ENCODE measurements at places on chromosomes 4 and X. TPM values are rescaled to one million over a fixed set of nuclear protein-coding genes. Genes with fewer than 3 reads are reported as not detected.

DNA sequence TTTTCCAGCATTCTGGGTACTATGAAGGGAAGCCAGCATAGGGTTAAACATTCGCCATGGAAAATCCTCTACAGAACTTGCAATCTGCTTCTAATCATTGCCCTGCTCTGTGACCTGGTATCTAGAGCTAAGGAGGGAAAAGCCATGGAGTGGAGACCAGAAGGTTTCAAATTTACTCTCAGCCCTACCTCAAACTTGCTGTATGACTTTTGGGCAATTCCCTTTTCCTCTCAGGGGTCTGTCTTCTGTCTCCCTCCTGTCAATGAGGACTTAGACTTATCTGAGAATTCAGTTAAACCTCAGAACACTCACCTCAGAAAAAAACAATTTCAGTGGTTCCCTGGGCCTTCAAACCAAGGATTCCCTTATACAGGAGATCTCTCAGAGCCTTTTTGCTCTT, 29.1 kb downstream of the ARHGEF9 start:
- DNase-seq = no peak

GRCh38 chrX:13691841-13692371, 3.0 kb downstream of the RAB9A start:
- DNase-seq = no peak

Gene DGKK
- not detected for total RNA-seq

DNA sequence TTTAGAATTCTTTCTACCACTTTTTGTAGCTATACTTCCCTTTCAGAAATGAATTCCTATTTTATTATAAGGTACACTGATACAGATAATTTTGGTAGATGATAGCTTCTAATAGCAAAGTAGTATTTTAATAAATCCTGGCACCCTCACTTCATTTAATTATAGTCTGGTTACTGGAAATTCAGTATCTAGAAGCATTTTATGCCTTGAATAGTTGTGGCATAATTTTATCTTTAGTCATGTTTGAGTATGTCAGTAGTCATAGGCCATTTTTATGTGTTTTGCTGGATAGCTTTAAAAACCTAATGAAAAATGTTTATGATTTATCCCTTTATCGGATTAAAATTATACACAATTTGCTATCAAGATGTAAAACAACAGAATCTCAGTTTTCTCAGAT, 92.3 kb downstream of the DIAPH2 start:
- DNase-seq = no peak

- peak; percentile 57 for DNase-seq
Measured at GRCh38 chrX:108516184-108516583, 76.5 kb downstream of the COL4A5 start.

GRCh38 chr4:679104-679481, 4.8 kb downstream of the MYL5 start:
- DNase-seq = no peak

DNA sequence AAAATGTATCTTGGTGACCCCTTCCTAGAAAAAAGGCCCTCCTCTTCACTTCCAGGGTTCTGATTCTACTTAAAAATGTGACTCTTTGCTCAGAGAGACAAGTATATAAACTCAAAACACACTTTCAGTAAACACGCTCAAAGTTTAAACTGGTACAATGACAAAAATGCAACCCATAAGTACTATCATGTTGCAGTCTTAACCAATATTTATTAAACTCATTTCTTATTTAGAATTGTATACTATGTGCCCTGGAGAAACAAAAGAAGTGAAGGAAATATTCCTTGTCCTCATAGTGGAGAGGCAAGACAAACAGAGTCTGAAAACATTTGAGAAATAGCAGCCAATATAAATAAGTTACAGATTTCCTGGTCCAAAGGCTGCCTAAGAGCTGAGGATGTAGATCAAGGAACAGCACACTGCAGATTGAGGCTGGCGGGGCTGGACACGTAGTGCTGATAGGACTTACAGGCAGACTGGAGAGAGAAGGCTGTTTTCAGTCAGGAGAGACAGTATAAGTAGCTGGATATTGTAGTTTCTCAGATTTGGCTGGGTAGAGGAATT, 39.1 kb upstream of the ANXA3 start:
- no peak for DNase-seq

Gene SATL1
- not detected for total RNA-seq

Gene BMPR1B
- total RNA-seq = 15.3 TPM

- DNase-seq = no peak
Measured at GRCh38 chrX:65926095-65927019, 113.5 kb downstream of the VSIG4 start.

Gene NAA11
- total RNA-seq = not detected

DNA sequence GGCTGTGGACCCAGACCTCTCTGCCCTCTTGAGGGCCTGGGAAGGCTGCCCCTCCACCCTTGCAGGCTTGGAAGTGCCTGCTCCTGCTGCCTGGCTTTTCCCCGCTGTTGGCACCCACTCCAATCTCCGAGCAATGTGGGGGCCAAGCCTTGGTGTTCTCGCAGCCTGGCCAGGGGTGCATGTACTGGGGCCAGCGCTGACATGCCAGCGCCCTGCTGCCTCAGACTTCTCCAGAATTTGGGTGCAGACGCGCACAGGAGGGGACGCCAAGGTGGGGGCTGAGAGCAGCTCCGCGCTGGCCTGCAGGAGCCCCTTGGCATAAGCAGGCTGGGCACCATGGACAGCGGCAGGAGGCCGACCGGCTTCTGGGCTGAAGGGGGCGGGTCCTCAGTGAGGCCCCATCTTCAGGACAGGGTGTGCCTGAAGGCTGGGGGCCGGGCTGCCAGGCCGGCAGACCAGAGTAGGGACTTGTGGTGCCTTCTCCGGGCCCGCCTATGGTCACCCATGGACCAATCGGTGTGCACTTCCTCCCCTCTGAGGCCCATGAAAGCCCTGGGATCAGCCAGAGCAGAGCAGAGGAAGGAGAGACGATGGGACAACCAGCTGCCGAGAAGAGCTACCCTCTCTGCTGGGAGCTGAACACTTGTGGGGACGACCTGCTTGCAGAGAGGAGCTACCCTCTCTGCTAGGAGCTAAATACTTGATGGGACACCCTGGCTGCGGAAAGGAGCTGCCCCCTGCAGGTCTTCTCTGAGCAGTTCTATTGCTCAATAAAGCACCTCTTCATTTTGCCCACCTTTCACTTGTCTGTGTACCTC, 118.3 kb downstream of the DNAAF6 start:
- DNase-seq = peak; percentile 10

DNA sequence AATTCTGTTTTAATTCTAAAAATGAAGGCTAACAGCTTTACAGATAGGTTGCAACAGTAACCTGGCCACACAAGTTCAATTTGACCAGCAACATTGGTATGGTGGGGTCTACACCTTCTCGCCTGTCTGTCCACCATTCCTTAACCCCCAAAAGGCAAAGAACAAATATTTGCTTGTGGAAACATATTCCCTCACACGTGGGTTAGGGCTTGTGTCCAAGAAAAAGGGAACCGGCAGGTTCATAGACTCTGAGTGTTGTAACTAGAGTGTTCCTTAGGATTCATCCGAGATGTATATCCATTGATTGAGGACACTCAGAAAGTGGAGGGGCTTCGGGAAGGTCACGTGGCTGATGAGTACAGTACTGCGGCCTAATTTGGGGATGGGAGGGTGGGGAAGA, 54.1 kb downstream of the C4orf51 start:
- DNase-seq = peak; percentile 47

DNA sequence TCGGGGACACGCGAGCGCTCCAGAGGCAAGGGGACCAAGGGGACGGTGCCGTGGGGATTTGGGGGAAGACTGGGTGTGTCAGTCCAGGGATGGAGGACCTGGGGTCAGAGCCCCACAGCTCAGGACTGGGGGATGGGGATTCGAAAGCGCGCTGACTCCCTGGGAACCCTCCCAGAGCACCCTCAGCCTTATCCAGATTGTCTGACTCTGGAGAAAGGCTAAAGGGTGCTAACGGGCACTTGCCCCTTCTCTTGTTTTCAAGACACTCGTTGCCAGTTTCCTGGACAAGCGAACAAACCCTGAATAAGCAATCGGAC, 1.1 kb downstream of the DOCK11 start:
- no peak for DNase-seq

Gene PDE6B
- 0.64 TPM for total RNA-seq

DNA sequence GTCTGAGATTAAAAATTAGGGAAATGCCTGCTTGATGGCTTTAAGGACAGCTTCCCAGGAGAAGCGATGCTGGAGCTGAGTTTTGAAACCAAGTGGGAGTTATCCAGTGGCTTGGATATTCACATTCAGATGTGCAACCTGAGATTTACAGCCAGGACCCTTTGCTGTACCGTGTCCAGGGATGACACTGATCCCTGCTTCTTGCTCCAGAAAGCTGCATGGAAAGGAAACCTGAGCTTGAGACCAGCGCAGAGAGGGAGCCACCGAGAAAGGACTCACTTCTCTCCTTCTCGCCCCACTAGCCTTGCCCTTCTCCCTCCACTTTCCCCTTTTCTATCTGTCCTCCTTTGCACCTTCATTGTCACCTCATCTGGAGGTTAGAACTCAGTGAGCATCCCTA, 254.5 kb upstream of the PPARGC1A start:
- DNase-seq = no peak

Gene HSFX3
- not detected for total RNA-seq

Gene AREG
- 272 TPM for total RNA-seq

Gene MAGED2
- total RNA-seq = 61.7 TPM

DNA sequence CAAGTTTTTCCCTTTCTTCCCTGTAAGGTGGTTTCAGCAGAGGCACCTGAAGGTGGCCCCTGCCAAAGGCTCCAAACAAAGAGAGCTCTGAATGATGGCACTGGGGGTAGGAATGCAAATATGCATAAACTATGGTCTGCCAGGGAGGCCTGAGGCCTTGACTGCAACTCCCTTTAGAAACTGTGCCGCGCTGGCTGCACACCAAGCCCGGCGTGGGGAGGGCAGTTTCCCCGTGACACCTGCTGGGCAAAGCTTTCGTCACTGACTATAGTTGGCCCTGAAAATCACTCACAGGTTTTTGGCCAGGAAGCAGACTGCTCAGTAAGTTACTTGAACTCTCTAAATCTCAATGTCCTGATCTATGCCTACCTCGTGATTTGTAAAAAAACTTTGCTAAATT, 97.8 kb upstream of the ATOH1 start:
- DNase-seq = no peak

GRCh38 chr4:27742816-27743215, 882.2 kb downstream of the STIM2 start:
- DNase-seq = no peak

GRCh38 chr4:5712517-5712916, 1.5 kb downstream of the EVC start:
- DNase-seq = peak; percentile 64

Gene LEF1
- not detected for total RNA-seq

Gene DIPK2B
- not detected for total RNA-seq

GRCh38 chr4:174214101-174214878, 69.2 kb downstream of the FBXO8 start:
- DNase-seq = no peak

DNA sequence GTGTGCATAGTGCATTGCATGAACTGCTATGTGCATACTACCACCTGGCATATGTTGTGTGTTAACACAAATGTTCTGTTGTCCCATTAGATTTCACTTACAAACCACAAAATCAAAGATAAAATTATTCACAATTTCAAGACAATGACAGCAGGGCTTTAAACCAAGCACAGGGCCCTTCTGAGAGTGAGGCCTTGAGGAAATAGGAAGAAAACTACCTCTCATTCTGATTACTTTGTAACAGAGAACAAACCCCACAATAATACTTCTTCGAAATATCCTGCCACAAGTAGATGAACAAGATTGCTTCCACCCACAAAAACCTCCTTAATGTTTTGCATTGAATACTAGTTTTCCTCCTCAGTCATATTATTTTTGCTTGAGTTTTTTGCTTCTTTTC, 85.5 kb upstream of the SPANXB1 start:
- DNase-seq = no peak

- peak; percentile 73 for DNase-seq
Measured at GRCh38 chrX:116281106-116281505, 110.6 kb downstream of the AGTR2 start.

All from bronchial epithelial cell (primary cell).